Left renal cortex interstitium (tissue), 4 donors: ENCODE measurements at places on chromosomes 4 and X. TPM values are rescaled to one million over a fixed set of nuclear protein-coding genes. Genes with fewer than 3 reads are reported as not detected.

Gene SSX2B
- polyA plus RNA-seq: 0.17 TPM

Gene PNMA5
- 0.47 TPM for polyA plus RNA-seq

Gene PCDH10
- 5.4 TPM for polyA plus RNA-seq

Gene MAGEA10
- not detected for polyA plus RNA-seq

Gene TCP11X2
- 0.75 TPM for polyA plus RNA-seq

Gene APOOL
- 23.2 TPM for polyA plus RNA-seq

Gene TBC1D25
- 11.6 TPM for polyA plus RNA-seq

Gene NLGN3
- 6.0 TPM for polyA plus RNA-seq

Gene TMEM271
- polyA plus RNA-seq: 0.10 TPM

Gene PNCK
- 6.5 TPM for polyA plus RNA-seq

Gene MAGEA11
- 0.04 TPM for polyA plus RNA-seq

Gene RTL3
- not detected for polyA plus RNA-seq

Gene KLKB1
- 2.8 TPM for polyA plus RNA-seq
